ENCODE measurements at places on chromosomes 6 and 20. TPM values are rescaled to one million over a fixed set of nuclear protein-coding genes. Genes with fewer than 3 reads are reported as not detected.

CDSN gene
- total RNA-seq, result not detected

FAM210B gene
- 16.5 TPM for total RNA-seq

TLDC2 gene
- not detected for total RNA-seq

FAM83C gene
- not detected for total RNA-seq

CST1 gene
- not detected for total RNA-seq

DEFB128 gene
- total RNA-seq, result not detected

ZBTB12 gene
- 3.0 TPM for total RNA-seq

KCNQ5 gene
- not detected for total RNA-seq

TFAP2A gene
- total RNA-seq, result 51.6 TPM

BTNL2 gene
- not detected for total RNA-seq

MOXD1 gene
- total RNA-seq, result 39.3 TPM

DBNDD2 gene
- total RNA-seq, result 0.69 TPM

TRDN gene
- total RNA-seq, result not detected

HUS1B gene
- 1.1 TPM for total RNA-seq

XKR7 gene
- total RNA-seq, result not detected

BPIFA1 gene
- not detected for total RNA-seq

ARMC12 gene
- total RNA-seq, result 0.15 TPM

FLOT1 gene
- 115 TPM for total RNA-seq

MICAL1 gene
- total RNA-seq, result 128 TPM

SLC17A1 gene
- total RNA-seq, result not detected

ENPP5 gene
- total RNA-seq, result 0.15 TPM

GRIK2 gene
- total RNA-seq, result 24.4 TPM

STXBP5 gene
- total RNA-seq, result 60.0 TPM

PTGIS gene
- 0.73 TPM for total RNA-seq

Measured in melanocyte of skin (primary cell).